ENCODE measurements at places on chromosomes 2 and 18. TPM values are rescaled to one million over a fixed set of nuclear protein-coding genes. Genes with fewer than 3 reads are reported as not detected.

DNA sequence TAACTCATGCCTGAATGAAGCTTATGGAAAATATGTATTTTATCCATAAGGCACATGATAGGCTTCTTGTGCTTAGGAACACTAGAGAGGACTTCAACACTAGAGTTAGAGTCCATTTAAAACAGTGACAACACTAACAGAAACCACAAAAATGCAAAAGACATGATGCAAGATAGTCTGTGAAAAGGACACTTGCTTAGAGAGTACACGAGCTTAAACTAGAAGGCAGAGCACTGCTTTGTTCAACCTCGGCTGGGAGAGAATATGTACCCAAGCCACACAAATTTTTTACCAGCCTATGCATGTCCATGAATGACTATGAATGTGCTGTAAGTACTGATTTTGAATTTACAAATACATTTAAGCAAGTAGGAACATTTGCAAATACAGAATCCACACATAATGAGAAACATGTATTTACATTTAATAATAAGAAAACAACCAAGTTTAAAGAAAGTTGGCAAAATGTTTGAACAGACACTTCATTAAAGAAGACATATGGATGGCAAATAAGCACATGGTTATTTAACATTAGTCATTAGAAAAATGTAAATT, 130.6 kb downstream of the SPOPL start:
- H3K27me3 ChIP-seq: no peaks in the 10 kb centered on the region
- H3K4me3 ChIP-seq: no peak overlapping the region
- no peak overlapping the region for H3K27ac ChIP-seq
- DNase-seq: no peak
- H3K36me3 ChIP-seq: peaks cover 2% of the 10 kb centered on the region

DNA sequence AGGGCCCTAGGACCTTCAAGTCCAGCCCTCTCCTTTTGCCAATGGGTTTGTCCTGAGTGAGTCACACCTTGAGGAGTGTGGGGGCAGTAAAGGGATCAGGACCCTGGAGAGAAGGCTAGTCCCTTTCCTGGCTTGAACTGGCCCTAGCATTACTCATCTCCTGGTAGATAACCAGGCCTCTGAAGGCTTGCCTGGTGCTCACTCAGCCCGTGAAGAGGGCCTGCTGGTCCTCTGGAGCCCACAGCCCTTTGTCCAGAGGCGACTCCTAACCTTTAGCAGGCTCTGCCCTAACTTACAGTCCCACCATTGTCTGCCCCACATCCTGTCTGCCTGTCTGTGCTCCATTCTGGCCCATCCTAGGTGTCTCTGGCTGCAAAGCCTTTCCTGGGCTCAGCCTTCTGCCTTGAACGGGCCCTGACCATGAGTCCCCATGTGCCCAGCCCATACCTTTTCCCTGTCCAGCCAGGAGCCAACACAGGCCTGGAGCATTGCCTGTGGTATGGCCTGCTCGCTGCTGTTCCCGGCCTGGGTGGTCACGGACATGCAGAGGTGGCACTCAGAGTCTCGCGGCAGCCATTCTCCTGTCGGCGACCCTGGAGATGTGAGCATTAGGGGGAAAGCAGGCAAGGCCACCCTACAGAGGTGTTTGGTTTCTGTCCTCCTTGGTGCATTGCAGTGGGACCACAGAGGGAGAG, 5.0 kb downstream of the SFTPB start:
- H3K4me1 ChIP-seq: no peaks in the 10 kb centered on the region
- no peaks in the 10 kb centered on the region for H3K27me3 ChIP-seq
- DNase-seq: no peak
- H3K27ac ChIP-seq: no peak overlapping the region
- no peak overlapping the region for H3K4me3 ChIP-seq

GRCh38 chr2:105761931-105762515, 17.3 kb downstream of the NCK2 start:
- H3K4me1 ChIP-seq: peaks cover 19% of the 10 kb centered on the region
- no peak for DNase-seq
- H3K27me3 ChIP-seq: no peaks in the 10 kb centered on the region
- peaks cover 6% of the 10 kb centered on the region for H3K36me3 ChIP-seq
- no peak overlapping the region for H3K4me3 ChIP-seq

DNA sequence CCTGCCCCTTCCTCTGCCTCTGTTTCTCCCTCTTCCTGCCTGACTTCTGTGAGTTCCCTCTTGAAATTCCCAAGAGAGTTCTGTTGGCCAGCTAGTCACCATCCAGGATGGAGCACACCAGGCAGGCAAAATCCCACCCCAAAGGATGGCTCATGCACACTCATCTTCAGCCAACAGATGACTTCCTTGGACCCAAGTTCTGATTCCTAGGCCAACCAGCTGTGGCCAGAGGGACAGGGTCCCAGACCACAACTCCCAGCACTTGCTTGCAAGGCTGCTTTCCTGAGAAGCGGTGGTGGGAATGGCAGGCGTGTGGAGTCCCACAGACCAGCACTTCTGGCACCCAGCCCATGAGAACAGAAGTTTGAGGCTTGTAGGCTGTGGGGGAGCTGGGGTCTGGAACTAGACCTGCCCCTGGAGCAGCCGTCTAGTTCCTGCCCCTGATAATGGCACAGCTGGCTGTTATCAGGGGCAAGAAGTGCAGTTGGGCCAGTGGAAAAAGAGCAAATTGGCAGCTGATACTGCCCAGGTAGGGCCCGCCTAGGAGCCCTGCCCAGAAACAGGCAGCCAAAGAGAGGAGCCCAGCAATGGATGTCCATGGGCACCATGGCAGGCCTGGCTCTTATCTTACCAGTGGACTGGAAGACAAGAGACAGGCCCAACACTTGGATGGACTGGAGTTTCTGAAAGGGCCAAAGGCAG, 56.7 kb downstream of the CYP26B1 start:
- no peak overlapping the region for H3K27ac ChIP-seq
- H3K27me3 ChIP-seq: peaks cover 3% of the 10 kb centered on the region
- H3K4me3 ChIP-seq: no peak overlapping the region
- no peaks in the 10 kb centered on the region for H3K4me1 ChIP-seq
- peaks cover 3% of the 10 kb centered on the region for H3K36me3 ChIP-seq

GRCh38 chr2:98441706-98442450, 2.8 kb upstream of the INPP4A start:
- no peaks in the 10 kb centered on the region for H3K27me3 ChIP-seq
- no peak overlapping the region for H3K4me3 ChIP-seq
- DNase-seq: no peak

DNA sequence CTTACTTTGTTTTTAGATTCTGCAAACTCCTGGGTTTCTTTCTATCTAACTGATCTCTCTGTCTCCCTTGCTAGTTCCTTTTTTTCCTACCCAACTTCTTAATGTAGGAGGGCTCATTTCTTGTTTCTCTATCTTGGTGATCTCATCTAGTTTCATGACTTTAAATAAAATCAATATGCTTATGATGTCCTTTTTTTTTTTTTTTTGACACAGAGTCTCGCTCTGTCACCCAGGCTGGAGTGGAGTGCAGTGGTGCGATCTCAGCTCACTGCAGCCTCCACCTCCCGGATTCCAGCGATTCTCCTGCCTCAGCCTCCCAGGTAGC, 42.2 kb upstream of the IL1RL1 start:
- H3K4me1 ChIP-seq: no peaks in the 10 kb centered on the region
- H3K4me3 ChIP-seq: no peak overlapping the region
- no peaks in the 10 kb centered on the region for H3K36me3 ChIP-seq
- peaks cover 10% of the 10 kb centered on the region for H3K27me3 ChIP-seq

GRCh38 chr2:179455172-179455524, 190.5 kb upstream of the SESTD1 start:
- no peak overlapping the region for H3K4me3 ChIP-seq
- peaks cover under 1% of the 10 kb centered on the region for H3K4me1 ChIP-seq
- peaks cover 3% of the 10 kb centered on the region for H3K36me3 ChIP-seq
- DNase-seq: no peak
- no peak overlapping the region for H3K27ac ChIP-seq

DNA sequence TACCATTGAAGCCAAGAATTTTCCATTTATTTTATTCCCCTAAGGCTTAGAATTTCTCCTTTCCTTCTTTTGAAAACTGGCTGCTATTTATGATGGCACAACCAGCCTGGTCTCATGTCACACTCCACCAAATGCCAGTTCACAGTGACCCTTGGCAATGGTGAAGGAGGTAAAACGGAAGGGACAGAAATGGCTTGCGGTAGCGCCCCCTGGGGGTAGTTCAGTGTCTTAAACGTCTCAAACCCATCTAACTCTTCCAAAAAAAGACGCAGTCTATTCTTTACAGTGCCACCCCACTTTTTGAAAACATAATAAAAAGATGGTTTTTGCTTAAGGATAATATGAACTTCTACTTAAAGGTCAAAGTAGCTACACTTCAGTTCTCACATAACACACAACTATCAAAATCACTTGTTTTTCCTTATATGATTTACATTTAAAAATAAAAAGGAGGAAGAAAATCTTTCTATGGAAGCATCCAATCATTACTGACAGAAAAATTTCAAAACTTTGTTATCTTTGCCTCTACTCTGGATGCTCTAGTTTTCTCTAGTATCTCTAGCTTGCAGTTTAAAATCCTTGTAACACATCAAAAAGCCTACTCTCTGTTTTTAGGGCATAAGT, 28.0 kb downstream of the PNO1 start:
- H3K4me3 ChIP-seq: no peak overlapping the region
- peaks cover 10% of the 10 kb centered on the region for H3K36me3 ChIP-seq
- peak; percentile 20 for DNase-seq

DNA sequence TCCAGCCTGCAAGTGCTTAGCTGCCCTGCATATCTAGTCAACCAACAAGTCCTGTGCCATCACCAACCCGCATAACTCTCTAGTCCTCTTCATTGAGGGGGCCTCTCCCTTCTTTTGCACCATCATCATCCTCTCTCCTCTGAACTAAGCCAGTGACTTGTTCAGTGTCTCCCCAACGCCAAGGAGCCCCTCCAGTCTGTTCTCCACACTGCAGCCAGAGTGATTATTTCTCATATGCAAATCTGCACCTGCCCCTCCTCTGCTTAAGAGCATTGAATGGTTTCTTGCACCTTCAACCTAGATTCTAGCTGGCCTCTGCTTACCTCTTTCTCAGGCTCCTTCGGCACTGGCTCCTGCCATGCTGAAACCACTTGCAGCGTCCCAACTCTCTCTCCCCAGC, 141.8 kb downstream of the FAM161A start:
- peaks cover 4% of the 10 kb centered on the region for H3K4me1 ChIP-seq
- H3K4me3 ChIP-seq: no peak overlapping the region
- no peak overlapping the region for H3K27ac ChIP-seq
- DNase-seq: no peak

- H3K27ac ChIP-seq: no peak overlapping the region
- H3K4me1 ChIP-seq: peaks cover 5% of the 10 kb centered on the region
Measured at GRCh38 chr2:127425540-127426490, 7.6 kb downstream of the PROC start.

The KIAA2012 gene
- not detected for total RNA-seq

The ANKRD36B gene
- total RNA-seq: 67.8 TPM

The IL1B gene
- total RNA-seq: not detected

The ERBB4 gene
- 43.8 TPM for total RNA-seq

Data from progenitor cell of endocrine pancreas (in vitro differentiated cells).